ENCODE measurements at places on chromosomes 3 and 15.

GRCh38 chr3:193560870-193561269 lies 6.2 kb upstream of the ATP13A4 start:
- DNase-seq: no peak

DNA sequence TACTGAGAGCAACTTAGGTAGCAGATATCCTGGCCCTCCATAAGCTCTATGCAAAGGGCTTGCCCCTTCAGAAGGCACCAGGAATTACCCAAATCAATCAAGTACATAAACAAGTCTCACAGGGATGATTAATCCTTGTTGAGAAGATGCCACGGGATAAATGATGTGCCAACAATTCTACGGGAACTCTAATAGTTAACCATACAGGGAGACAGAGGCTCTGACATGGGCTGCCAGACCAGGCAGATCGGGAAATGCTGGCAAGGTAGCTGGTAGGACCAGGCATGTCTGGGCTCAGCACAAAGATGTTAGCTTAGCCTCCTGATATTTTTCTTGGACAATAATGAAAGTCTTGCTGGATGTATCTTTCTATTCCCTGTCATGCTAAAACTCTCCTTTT lies 249.3 kb upstream of the THBS1 start:
- no peak for DNase-seq

GRCh38 chr15:29917600-29918597 lies 95.6 kb upstream of the TJP1 start:
- DNase-seq: no peak

GRCh38 chr3:16994854-16995525 lies 110.2 kb downstream of the PLCL2 start:
- no peak for DNase-seq

DNA sequence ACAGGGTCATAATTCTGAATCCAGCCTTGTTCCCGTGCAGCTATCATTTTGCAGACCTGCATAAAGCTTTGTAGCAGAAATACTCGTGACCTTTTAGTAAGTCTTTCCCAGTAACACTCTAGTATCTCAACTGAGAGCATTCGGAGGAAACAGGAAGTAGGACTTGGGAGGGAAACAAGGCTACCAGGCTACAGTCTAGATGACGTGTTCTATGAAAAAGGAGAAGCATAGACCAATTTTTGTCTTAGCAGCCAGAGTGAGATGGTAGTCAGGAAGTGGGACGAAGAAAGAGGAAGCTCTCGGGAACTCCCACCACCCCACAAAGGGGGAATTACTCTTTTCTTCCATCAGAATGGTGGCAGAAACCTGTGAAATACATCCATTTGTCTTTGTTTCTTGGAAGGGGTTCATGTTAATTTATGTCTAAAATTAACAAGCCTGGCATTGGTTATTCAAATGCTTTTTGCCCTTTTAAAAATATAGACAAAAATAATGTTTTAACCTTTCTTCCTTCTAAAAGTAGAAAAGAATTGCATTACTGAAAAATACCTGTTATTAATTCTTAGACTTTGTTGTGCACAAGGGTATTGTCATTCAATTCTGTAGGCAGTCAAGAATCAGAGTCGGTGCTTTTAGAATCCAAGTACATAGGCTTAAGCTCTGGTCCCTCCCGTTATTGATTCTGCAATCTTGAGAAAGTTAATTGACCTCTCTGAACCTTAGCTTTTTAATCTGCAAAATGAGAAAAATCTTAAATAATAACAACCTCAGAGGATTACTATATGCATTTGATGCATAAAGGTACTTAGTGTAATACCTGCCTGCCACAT lies 1.6 kb upstream of the SUCNR1 start:
- no peak for DNase-seq

- DNase-seq: no peak
These were observed 915 bp upstream of the CALML4 start for GRCh38 chr15:68205954-68206539.

- no peak for DNase-seq
These were observed 86.9 kb downstream of the CRYGS start for GRCh38 chr3:186457236-186457635.

GRCh38 chr15:91620229-91620628 lies 233.3 kb upstream of the SLCO3A1 start:
- no peak for DNase-seq

DNA sequence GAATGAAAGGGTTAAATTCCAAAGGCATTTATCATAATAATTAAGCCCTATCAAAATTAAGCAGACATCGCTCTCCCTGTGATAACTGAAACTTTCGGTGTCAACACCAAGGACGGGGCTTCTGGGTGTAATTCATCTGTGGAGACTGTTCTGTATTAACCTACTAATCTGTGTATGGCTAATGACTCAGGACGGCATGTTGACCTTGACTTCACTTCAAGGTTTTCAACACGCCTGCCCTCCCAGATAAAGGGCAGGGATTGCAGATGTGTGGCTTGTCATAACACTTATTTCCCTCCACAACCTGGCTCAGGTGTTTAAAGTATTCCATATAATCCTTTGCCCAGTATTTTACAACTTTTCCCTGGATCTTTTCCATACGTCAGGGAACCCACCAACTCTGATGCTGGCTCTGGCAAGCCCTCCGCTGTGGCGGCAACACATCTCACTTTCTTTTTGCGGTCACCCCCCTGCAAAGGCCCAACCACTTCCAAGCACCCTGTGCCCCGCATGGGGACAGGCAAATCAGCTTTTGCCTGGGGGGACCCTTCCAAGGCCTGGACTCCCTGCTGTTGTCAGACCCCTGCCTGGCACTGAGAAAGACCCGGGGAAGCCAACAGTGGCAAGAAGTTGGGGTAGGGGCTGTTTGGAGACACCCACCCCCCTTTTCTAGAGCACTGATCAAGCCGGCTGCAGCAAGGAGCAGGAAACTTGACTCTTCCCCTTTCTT lies 93.2 kb upstream of the MEF2A start:
- no peak for DNase-seq

- DNase-seq: no peak
These were observed 41.8 kb downstream of the IFT122 start for GRCh38 chr3:129481766-129482332.

DNA sequence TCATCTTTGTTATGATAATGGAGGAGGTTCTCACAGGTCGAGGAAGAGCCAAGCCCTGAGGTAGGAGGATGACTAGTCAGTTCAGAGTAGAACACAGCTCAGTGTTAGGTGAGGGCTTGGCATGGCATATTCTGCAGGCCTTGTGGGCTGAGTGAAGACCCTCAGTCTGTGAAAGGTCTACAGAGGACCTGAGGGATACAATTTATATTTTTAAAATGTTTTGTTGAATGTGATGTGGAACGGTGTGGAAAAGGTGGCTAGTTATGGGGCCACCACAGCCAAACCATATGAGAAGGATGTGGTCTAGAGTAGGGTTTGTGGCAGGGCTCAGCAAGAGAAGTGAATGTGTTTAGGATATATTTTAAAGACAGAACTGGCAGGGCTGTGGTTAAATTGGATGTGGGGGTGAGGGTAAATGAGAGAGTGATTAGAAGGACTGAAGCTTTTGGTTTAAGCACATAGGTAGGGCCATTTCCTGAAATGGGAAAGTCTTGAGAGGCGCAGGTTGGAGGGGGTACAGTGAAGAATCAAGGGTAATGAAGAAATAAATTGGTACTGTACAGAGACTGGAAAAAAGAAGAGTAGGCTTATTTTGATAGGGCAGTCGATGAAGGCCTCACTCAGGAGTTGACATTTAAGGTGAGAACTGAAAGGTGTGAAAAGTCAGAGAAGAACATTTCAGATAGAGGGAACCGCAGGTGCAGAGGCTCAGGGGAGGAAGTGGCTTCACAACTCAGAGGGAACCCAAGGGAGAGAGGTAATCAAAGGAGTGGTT lies 60.5 kb downstream of the SPTSSB start:
- no peak for DNase-seq

GRCh38 chr15:79339588-79340314 lies 28.8 kb downstream of the TMED3 start:
- DNase-seq: no peak

DNA sequence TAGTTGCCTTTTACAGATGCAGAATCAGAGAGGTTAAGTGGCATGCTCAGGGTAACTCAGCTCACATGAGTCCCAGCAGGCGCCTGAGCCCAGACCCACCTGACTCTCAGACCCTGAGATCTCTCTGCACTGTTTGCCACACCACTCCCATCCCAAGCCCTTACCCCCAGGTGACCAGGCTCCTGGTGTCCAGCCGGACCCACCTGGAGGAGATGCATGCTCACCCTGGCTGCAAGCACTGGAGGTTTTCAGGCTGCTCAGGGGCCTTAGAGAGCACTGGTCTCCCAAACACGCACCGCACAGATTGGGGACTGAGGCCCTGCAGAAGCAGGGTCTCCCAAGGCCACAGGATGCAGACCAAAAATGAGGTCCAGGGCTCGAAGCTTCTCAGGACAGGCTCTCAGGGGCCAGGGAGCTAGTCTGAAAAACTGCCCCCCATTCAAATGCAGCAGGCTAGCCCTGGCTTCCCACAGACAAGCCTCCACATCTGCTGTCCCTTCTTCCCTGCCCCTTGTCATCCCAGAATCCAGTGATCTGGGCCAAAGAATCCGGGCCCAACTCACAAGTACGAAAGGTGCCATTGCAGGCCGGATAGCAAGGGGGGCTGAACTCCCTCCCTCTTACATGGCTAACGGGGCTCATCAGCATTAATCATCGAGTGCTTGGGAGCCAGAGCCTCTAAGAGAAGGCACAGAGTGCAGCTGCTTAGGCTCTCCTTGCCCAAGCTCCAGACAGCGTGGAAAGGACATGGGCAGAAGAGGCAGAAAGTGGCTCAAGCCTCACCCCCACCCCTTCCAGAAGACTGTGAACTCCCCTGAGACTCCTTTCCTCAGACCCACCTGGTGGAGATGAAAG lies 90.2 kb upstream of the PRR20G start:
- DNase-seq: no peak

DNA sequence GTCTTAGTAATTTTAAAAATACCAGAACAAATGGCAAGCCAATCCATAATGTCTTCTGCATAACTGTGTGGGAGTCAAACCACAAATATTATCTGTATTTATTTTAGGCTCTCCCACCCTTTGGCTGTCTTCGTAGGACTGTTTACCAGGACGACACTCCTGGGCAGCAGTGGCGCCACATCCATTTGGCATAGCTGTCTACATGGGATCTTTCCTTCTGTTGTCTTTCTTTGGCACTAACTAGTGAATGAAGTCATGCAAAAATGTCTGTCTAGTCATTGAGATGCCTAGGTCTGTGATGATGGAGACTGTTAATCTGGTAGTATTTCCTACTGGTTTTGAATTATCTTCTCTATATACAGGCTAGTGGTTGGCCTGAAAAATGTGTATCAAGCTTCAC lies 54.0 kb upstream of the CHMP2B start:
- no peak for DNase-seq

DNA sequence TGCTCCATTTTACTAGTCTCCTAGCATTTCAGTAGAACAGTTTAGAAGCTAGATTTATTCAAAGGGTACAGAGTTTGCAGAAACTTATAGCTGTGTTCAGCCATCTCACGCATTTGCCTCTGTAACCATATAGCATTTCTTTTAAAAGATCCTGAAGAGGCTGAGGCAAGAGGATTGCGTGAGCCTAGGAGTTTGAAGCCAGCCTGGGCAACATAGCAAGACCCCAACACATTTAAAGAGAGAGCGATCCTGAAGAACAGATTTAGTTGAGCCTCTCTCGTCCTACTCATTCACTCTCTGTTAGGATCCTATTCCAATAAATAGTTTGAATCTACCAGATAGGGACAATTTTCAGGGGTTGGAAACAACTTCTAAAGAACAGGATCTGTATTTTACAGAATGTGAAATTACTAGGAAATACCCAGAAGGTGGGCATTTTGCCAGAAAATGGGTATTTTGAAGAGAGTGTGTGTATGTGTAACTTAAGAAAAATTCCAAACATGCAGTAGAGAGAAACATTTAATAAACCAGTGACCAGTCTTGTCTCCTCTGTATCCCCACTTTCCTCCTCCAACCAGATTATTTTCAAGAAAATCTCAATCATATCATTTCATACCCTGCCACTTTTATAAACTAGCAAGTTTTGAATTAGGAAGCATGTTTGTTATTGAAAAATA lies 4.5 kb downstream of the EIF3J start:
- peak; percentile 63 for DNase-seq

GRCh38 chr15:43867096-43867495 lies 40.3 kb downstream of the WDR76 start:
- no peak for DNase-seq

GRCh38 chr3:79497447-79498111 lies 270.2 kb downstream of the ROBO1 start:
- no peak for DNase-seq

GRCh38 chr3:90010341-90010740 lies 902.9 kb downstream of the EPHA3 start:
- DNase-seq: no peak

GRCh38 chr3:20853890-20854289 lies 667.9 kb upstream of the SGO1 start:
- DNase-seq: no peak

GRCh38 chr3:14410503-14411165 lies 8.2 kb downstream of the SLC6A6 start:
- DNase-seq: peak; percentile 88

DNA sequence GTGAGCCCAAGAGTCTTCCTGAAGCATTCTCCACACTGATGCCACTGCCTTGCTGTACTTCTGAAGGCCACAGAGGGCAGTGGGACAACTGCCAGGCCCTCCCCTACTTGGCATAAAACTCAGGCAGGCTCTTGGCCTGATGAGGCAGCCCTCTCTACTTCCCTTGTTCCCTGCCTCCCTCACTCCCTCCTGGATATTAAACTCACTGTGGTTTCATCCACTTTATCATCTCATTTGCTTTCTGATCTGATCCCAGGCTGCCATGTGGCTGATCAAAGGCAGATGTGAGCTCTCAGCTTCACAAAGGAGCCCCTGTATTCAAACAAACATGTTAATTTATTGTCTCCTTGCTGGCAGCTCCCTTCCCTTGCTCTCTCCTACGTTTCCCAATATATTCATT lies 533.5 kb downstream of the IGSF11 start:
- no peak for DNase-seq

DNA sequence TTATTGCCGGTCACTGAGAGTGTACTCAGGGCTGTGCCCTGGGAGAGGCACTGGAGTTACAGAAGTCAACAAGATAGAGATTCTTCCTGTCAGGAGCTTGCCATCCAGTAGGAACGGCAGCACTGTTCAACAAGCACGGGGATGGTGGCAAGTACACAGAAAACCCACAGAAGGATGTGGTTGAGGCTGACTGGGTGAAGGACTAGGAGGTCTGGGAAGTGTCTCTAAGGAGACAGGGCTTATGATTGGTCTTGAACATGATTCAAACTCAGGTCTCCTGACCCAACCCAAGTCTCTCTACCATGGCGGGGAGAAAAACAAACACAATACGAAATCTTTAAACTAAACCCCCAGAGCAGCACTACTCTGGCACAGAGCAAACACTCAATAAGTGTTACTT lies 37.6 kb downstream of the ERICH6 start:
- no peak for DNase-seq

DNA sequence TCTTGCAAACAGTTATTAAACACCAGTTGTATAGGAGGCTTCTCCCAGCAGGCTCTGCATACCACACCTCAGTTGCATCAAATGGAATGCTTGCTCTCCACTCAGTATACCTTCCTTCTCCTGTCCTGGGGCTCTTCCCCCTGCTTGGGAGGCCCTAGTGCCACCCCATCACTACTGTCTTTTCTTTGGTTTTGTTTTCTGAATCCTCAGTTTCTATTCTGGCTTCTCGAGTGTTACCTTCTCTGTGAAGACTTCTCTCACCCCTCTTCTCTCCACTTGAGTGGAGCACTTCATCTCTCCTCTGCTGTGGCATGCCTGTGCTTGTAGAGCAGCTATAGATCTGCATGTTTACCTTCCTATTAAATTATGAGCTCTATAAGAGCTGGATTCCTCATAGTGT lies 75.7 kb upstream of the TPRG1 start:
- DNase-seq: no peak
